ENCODE measurements at places on chromosomes 3 and 15. TPM values are rescaled to one million over a fixed set of nuclear protein-coding genes. Genes with fewer than 3 reads are reported as not detected.

Gene IMPG2
- 0.31 TPM for total RNA-seq

DNA sequence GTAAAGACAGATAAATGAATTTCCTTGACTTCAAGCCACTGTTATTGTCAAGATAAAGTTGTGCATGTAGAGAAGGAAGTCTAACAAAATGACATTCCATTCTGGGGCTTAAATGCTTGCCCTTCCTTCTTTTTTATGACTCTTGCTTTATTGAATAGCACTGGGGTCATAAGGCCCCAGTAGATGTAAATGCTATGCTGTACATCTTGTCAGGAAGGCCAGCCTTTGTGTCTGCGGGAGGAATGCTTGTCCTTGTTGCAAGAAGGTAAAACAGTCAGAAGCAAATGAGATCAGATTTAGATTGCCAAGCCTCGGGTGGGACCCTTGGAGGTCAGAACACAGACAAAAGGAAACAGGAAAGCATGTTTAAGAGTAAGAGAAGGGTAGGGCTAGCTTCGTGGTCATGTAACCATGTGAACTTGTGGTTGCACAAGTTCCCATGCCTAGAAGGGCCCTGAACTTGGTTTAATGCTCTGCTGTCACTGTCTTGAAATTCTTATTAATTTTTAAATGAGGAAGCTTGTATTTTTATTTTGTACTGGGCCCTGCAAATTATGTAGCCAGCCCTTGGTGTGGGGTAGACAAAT lies 81.5 kb downstream of the PPM1L start:
- no peak overlapping the region for H3K27ac ChIP-seq
- H3K4me1 ChIP-seq = peaks cover 5% of the 10 kb centered on the region
- H3K27me3 ChIP-seq = no peaks in the 10 kb centered on the region
- no peak overlapping the region for H3K4me3 ChIP-seq

DNA sequence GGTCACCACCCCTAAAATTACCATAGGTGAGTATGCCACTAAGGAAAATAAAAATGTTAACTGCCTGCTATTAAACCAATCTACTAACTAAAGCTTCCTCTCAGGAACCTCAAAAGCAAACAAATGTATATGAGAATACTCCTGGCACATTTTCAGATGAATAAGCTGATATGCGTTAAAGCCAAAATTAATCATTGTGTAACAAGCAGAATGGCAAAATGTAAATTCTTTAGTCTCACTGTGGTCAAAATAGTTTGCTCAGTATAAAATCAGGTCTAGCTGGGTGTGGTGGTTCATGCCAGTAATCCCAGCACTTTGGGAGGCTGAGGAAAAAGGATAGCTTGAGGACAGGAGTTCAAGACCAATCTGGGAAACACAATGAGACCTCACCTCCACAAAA lies 53.6 kb downstream of the SUMF1 start:
- peaks cover 16% of the 10 kb centered on the region for H3K36me3 ChIP-seq
- no peak overlapping the region for H3K4me3 ChIP-seq
- DNase-seq = no peak
- H3K4me1 ChIP-seq = no peaks in the 10 kb centered on the region
- no peak overlapping the region for H3K27ac ChIP-seq

DNA sequence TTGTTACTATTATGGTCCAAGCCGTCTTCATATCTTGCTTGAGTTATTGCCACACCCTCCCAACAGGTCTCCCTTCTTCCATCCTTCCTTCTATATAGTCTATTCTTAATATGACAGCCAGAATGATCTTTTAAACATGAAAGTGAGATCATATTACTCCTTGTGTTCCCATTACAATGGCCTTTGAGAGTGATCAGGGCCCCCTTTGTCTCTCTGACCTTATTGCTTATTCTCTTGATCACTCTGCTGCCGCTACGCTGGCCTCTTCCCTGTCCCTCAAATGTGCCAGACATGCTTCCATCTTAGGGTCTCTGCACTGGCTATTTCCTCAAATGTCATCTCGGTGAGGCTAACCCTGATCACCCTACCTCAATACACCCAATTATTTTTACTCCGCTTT lies 38.1 kb downstream of the UBE2E2 start:
- no peaks in the 10 kb centered on the region for H3K27me3 ChIP-seq
- no peak overlapping the region for H3K4me3 ChIP-seq
- no peaks in the 10 kb centered on the region for H3K36me3 ChIP-seq
- no peaks in the 10 kb centered on the region for H3K4me1 ChIP-seq
- DNase-seq = no peak

Gene ZDHHC3
- total RNA-seq = 80.1 TPM

- H3K27ac ChIP-seq = peak overlapping the region; percentile 61
- no peaks in the 10 kb centered on the region for H3K27me3 ChIP-seq
- peaks cover 22% of the 10 kb centered on the region for H3K4me1 ChIP-seq
- no peaks in the 10 kb centered on the region for H3K36me3 ChIP-seq
Measured at GRCh38 chr3:125061170-125061569, 5.4 kb upstream of the HEG1 start.

Gene GP5
- total RNA-seq = 0.08 TPM

Gene RPLP1
- 1,990 TPM for total RNA-seq

- H3K4me1 ChIP-seq = no peaks in the 10 kb centered on the region
- no peaks in the 10 kb centered on the region for H3K27me3 ChIP-seq
- H3K4me3 ChIP-seq = no peak overlapping the region
- H3K36me3 ChIP-seq = no peaks in the 10 kb centered on the region
Measured at GRCh38 chr3:128236657-128237056, 83.4 kb downstream of the EEFSEC start.

- H3K27ac ChIP-seq = no peak overlapping the region
- no peaks in the 10 kb centered on the region for H3K4me1 ChIP-seq
Measured at GRCh38 chr3:46349484-46350261, 4.2 kb upstream of the CCR2 start.

GRCh38 chr15:73570355-73571032 lies 62.7 kb downstream of the NPTN start:
- H3K4me1 ChIP-seq = peaks cover 14% of the 10 kb centered on the region
- no peaks in the 10 kb centered on the region for H3K36me3 ChIP-seq
- H3K27me3 ChIP-seq = no peaks in the 10 kb centered on the region
- no peak overlapping the region for H3K4me3 ChIP-seq

Gene FBXO40
- not detected for total RNA-seq

GRCh38 chr15:87489902-87490665 lies 766.5 kb downstream of the NTRK3 start:
- no peak overlapping the region for H3K4me3 ChIP-seq
- H3K27me3 ChIP-seq = no peaks in the 10 kb centered on the region
- no peaks in the 10 kb centered on the region for H3K4me1 ChIP-seq
- no peak for DNase-seq
- H3K36me3 ChIP-seq = no peaks in the 10 kb centered on the region

DNA sequence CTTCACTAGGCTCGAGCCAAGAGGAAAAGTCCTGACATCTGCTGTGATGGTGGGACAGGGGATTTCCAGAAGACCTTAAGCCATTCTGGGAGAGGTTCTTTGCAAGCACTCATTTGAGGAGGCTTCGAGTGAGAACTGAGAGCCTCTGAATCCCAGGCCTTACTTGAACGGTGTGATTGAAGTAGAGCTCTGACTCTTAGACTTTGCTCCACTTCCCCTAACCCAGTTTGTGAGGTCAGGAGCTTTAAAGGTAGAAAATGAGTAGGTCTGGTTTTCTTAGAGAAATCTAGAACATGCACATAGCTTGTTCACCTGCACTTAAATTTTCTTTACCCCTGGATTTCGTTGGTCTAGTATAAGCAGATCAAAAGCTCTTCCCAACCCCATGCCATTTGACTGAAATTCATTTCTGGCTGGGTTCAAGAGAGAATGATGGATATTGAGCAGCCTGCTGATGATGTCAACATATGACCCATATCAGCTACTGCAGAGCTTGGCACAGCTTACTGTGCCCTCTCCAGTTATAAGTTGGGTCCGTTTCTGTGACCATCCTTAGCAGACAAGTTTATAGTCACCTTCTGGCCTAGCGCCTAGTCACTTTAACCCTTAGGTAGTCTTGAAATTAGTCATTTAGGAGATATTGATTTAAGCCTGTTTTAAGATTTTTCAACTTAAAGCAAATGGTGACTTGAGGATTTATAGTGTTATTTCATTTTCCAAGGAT lies 229.2 kb upstream of the CHRM5 start:
- DNase-seq = no peak
- H3K27ac ChIP-seq = no peak overlapping the region
- no peak overlapping the region for H3K4me3 ChIP-seq
- H3K4me1 ChIP-seq = no peaks in the 10 kb centered on the region
- no peaks in the 10 kb centered on the region for H3K36me3 ChIP-seq

Gene COLQ
- 1.1 TPM for total RNA-seq

DNA sequence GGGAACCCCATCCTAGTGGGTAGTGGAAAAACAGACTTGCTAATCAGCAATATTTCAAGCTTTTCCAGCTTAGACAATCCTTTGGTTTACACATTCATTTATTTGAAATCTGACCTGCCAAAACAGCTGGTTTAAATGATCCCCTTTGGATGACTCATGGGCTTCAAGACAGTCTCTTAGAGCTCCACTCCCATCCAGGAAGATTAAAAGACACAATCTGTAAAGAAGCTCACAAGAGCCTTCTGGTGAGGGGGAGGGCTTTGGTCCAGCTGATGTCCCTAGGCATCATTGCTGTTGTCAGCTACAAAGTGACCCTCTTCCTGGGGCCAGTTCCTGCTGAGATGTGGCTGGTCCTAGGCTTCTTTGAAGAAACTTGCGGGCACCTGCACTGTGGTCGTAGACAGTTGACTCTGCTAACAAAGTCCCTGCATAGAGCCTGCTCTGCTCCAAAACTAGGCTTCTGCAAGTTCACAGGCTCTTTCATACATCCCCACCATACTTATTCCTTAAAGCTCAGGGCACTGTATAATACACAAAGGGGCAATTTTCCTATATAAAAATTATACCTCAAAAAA lies 73.7 kb downstream of the IGSF11 start:
- H3K36me3 ChIP-seq = no peaks in the 10 kb centered on the region
- H3K27ac ChIP-seq = no peak overlapping the region
- H3K4me1 ChIP-seq = no peaks in the 10 kb centered on the region
- no peak overlapping the region for H3K4me3 ChIP-seq
- no peak for DNase-seq

- H3K27ac ChIP-seq = no peak overlapping the region
- H3K36me3 ChIP-seq = no peaks in the 10 kb centered on the region
- no peak for DNase-seq
- H3K4me3 ChIP-seq = no peak overlapping the region
- no peaks in the 10 kb centered on the region for H3K27me3 ChIP-seq
Measured at GRCh38 chr3:153591561-153592245, 429.7 kb downstream of the RAP2B start.

DNA sequence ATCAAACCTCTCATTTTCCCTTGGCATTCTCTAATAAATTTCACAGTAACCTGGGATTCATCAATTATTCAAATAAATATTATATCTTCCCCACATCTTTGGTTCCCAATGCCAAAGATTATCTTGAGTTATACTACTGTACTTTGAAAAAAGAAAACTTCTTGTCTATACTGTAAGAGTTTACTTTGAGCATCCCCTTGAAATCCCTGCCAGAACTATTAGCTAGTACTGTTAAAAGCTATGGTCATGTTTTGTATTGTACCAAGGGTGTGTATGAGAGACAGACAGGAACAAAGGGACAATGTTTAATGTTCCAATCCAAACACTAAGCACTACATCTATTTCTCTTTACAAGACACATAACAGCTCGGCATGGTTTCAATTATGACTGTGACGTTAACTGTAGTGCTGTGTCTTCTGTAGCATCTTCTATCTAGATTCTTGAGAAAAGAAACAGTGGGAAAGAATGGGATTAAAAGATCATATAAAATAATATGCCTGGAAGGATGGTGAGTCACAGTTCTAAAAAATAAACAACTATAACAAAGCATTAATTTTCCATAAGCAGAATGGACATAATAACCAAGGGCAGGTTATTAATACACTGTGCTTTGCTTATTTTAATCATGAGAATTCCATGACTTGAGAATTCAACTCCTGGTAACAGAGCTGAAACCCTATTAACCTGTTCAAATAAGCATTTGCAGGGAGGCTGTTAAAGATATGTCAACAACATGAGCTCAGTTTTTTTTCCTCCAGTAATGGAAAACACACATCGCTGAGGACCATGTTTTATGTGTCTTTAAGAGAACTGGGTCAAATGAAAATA lies 71.1 kb downstream of the ALDH1A2 start:
- no peak for DNase-seq
- H3K4me1 ChIP-seq = no peaks in the 10 kb centered on the region
- no peak overlapping the region for H3K4me3 ChIP-seq
- H3K27me3 ChIP-seq = peaks cover 5% of the 10 kb centered on the region
- H3K36me3 ChIP-seq = no peaks in the 10 kb centered on the region

DNA sequence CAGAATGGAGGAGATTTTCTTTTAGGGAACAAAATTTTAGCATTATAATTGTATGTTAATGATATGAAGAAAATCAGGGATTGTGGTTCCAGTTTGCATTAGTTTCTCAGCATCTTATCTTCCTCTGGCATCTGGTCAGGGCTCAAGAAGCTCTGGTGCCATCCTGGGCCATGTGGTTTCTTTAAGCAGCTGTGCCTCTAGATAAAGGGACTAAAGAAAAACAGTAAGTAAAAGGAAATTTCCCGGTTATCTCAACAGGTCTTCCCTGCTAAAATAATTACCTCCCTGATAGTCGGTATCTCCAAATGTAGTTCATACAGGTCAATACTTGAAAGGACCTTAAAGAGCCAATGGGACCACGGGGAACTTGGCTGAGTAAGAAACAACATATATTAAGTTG lies 375.1 kb upstream of the RBMS3 start:
- peaks cover 9% of the 10 kb centered on the region for H3K4me1 ChIP-seq
- H3K27ac ChIP-seq = no peak overlapping the region
- H3K4me3 ChIP-seq = no peak overlapping the region
- H3K36me3 ChIP-seq = no peaks in the 10 kb centered on the region
- no peaks in the 10 kb centered on the region for H3K27me3 ChIP-seq

DNA sequence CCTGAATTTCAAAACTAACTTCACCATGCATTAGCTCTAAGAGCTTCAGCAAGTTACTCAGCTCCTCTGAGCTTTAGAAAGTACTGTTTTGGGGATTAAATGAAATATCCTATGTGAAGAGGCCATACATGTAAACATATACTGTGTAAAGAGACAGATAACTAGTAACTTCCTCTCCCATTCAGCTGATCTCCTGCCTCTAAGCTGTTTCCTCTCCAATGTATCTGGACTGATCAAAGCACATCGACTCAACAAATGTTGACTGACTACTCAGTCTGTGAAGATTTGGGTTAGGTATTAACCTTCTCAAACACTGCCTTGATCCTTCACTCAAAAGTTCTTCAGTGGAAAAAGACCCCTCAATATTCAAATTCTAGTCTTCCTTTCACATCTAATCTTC lies 82.0 kb downstream of the BOC start:
- no peak overlapping the region for H3K27ac ChIP-seq
- H3K4me3 ChIP-seq = no peak overlapping the region
- H3K4me1 ChIP-seq = no peaks in the 10 kb centered on the region
- H3K36me3 ChIP-seq = no peaks in the 10 kb centered on the region
- no peak for DNase-seq
